ENCODE measurements at places on chromosomes 12 and 14. TPM values are rescaled to one million over a fixed set of nuclear protein-coding genes. Genes with fewer than 3 reads are reported as not detected.

Gene LALBA
- total RNA-seq, result not detected

GRCh38 chr12:113066813-113067400 is 10.4 kb downstream of the DTX1 start:
- DNase-seq, result no peak

- no peak for DNase-seq
These were observed 150.7 kb upstream of the PTPRQ start for GRCh38 chr12:80293347-80293746.

DNA sequence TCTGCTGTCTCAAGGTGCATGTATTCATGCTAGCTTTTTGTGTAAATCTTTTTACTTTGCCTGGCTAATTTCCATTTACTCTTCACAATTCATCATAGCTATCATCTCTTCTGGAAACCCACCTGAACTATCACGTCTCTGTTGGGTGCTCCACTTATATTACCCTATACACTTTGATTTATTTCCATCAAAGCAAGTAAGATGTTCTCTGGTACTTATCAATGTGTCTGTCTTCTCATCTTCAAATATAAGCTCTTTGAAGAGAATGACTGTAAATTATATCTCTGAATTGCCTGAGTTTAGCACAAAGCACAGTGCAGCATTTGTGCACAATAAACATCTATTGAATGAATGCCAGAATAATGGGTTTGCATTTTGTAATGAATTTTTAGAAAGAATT is 1129.7 kb downstream of the LRFN5 start:
- DNase-seq, result no peak

Gene TAPBPL
- total RNA-seq, result 0.67 TPM

Gene STXBP6
- total RNA-seq, result 19.3 TPM

GRCh38 chr14:67240168-67240932 is 885 bp upstream of the PALS1 start:
- DNase-seq, result peak; percentile 57

Gene TEAD4
- total RNA-seq, result 116 TPM

Gene MOK
- total RNA-seq, result 1.7 TPM

DNA sequence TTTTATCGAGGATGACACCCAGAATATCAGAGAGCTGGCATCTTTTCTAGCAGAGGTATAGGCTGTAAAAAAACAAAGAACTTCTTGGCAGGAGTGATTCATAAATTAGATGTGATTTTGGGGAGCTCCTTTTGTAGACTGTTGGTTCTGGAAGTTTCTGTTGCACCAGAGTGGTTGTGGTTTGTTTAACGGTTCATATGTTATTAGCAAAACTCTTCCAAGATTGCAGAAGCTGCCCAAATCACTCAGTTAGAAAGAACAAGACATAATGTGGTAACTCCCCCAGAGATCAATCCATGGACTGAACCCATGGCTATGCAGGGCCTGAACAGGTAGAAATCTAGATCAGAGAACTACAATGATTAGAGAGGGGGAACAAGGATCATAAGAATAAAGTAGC is 6.7 kb upstream of the RNASE10 start:
- no peak for DNase-seq

Gene MYH6
- not detected for total RNA-seq

- no peak for DNase-seq
These were observed 43.8 kb downstream of the CCNK start for GRCh38 chr14:99524804-99525698.
